ENCODE measurements at places on chromosomes 7 and 10. TPM values are rescaled to one million over a fixed set of nuclear protein-coding genes. Genes with fewer than 3 reads are reported as not detected.

Gene RBP3
- not detected for total RNA-seq

Gene CRPPA
- total RNA-seq: 1.4 TPM

Gene GPR85
- 0.30 TPM for total RNA-seq

Gene DYDC2
- not detected for total RNA-seq

Gene LRRC61
- 1.00 TPM for total RNA-seq

Gene GIMAP8
- 16.7 TPM for total RNA-seq

Gene AKR1E2
- 6.8 TPM for total RNA-seq

Gene ZNF789
- total RNA-seq: 2.3 TPM

Gene PRTFDC1
- 9.4 TPM for total RNA-seq

Gene ABCA13
- total RNA-seq: 0.05 TPM

Gene TMEM176A
- total RNA-seq: not detected

Gene AGAP3
- total RNA-seq: 41.0 TPM

Gene CYP26C1
- total RNA-seq: 0.30 TPM

Gene CTTNBP2
- 0.27 TPM for total RNA-seq
